ENCODE measurements at places on chromosomes 1 and 21.

DNA sequence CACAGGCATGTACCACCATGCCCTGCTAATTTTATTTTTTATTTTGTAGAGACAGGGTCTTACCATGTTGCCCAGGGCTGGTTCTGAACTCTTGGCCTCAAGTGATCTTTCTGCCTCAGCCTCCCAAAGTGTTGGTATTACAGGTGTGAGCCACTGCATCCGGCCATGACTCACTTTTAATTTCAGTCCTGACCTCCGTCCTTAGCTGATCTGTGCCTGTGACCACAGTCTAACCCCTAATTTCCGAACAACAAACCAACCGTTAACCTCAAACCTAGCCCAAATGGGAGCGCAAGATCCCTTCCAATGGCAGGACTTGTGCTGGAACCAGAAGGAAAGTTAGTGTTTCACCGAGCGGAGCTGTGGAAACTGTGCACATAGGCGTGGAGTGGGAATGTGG lies 29.3 kb upstream of the MAN1C1 start:
- H3K4me1 ChIP-seq, result no peaks in the 10 kb centered on the region
- H3K36me3 ChIP-seq, result no peaks in the 10 kb centered on the region
- no peaks in the 10 kb centered on the region for H3K27me3 ChIP-seq
- H3K4me3 ChIP-seq, result no peak overlapping the region
- DNase-seq, result no peak
- H3K27ac ChIP-seq, result no peak overlapping the region

DNA sequence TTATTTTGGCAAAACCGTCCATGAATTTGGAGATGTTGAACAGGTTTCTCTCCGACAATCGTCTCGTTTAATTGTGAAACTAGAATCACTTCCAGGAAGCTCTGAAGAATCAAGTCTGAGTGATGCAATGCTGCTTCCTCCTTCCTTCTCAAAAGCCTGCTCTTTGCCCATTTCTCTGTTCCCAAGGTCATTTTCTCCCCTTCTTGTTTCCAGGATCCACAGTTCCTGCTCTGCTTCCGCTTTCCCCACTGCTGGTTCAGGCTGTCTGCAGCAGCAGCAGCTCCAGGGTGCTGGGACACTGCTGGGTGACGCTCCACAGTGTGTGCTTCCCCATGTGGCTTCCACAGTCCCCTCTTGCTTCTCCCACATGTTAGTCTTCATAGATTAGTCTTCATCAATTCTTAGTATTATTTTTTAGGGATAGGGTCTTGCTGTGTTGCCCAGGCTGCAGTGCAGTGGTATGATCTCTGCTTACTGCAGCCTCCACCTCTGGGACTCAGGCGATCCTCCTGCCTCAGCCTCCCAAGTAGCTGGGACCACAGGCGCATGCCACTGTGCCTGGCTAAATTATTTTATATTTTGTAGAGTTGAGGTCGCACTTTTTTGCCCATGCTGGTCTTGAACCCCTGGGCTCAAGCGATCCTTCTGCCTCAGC lies 156.2 kb downstream of the DYRK1A start:
- H3K4me1 ChIP-seq, result no peaks in the 10 kb centered on the region
- H3K36me3 ChIP-seq, result no peaks in the 10 kb centered on the region
- H3K27ac ChIP-seq, result no peak overlapping the region
- no peak overlapping the region for H3K4me3 ChIP-seq

DNA sequence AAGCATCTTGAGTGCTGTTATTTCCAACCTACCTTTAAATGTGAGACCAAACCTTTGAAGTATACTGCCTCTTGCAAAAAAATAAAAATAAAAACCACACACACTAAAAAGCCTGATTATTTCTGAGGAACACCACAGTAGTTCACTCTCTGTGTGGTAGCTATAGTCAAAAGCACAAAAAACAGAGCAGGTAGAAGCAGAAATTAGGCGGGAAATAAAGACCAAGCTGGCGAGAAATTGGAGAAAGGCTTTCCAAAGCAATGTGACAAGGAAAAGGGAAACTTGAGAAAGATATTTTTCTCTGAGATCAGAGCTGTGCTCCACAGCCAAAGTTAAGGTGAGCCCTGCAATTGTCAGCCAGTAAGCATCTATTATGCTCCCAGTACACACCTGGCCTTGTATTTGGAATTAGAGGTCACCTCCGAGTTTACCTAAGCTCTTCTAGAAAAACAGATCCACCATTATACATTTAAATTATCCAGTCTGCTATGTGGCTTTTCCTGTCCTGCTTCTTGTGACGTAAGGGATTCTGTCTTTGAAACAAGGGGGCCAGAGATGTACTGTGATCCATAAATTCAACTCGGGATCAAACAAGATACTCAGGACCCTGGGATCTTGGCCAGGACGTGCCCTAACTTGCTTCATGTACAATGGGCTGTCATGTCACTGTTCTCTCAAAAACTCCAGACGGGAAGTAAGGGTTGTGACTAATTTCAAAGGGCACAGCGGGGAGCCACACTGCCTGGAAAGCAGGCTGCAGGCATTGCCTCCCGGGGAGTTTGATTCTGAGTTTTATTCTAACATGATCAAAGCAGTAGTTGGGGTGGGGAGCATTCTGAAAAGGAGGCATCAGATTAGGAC lies 39.8 kb upstream of the RAB4A start:
- DNase-seq, result no peak
- no peak overlapping the region for H3K4me3 ChIP-seq
- H3K27me3 ChIP-seq, result no peaks in the 10 kb centered on the region
- H3K4me1 ChIP-seq, result peaks cover 29% of the 10 kb centered on the region
- H3K36me3 ChIP-seq, result no peaks in the 10 kb centered on the region
- H3K27ac ChIP-seq, result peak overlapping the region; percentile 79

GRCh38 chr1:197210426-197210825 lies 57.6 kb upstream of the CRB1 start:
- H3K27me3 ChIP-seq, result no peaks in the 10 kb centered on the region
- H3K36me3 ChIP-seq, result no peaks in the 10 kb centered on the region
- H3K4me3 ChIP-seq, result no peak overlapping the region
- no peaks in the 10 kb centered on the region for H3K4me1 ChIP-seq
- DNase-seq, result no peak

- no peaks in the 10 kb centered on the region for H3K4me1 ChIP-seq
- H3K27me3 ChIP-seq, result no peaks in the 10 kb centered on the region
- no peak for DNase-seq
- no peak overlapping the region for H3K4me3 ChIP-seq
Observed at GRCh38 chr21:36788120-36788638, 89.3 kb downstream of the SIM2 start.

- DNase-seq, result no peak
- peaks cover 8% of the 10 kb centered on the region for H3K4me1 ChIP-seq
- no peaks in the 10 kb centered on the region for H3K27me3 ChIP-seq
- no peak overlapping the region for H3K27ac ChIP-seq
- H3K36me3 ChIP-seq, result no peaks in the 10 kb centered on the region
Observed at GRCh38 chr1:186875896-186876835, 47.4 kb downstream of the PLA2G4A start.

- H3K4me3 ChIP-seq, result no peak overlapping the region
- H3K27ac ChIP-seq, result no peak overlapping the region
- H3K4me1 ChIP-seq, result no peaks in the 10 kb centered on the region
- no peaks in the 10 kb centered on the region for H3K27me3 ChIP-seq
- DNase-seq, result no peak
Observed at GRCh38 chr1:186060226-186060625, 314.8 kb downstream of the TPR start.

GRCh38 chr1:159800177-159800930 lies 1.8 kb upstream of the FCRL6 start:
- no peak for DNase-seq
- peaks cover 12% of the 10 kb centered on the region for H3K4me1 ChIP-seq
- no peak overlapping the region for H3K4me3 ChIP-seq

DNA sequence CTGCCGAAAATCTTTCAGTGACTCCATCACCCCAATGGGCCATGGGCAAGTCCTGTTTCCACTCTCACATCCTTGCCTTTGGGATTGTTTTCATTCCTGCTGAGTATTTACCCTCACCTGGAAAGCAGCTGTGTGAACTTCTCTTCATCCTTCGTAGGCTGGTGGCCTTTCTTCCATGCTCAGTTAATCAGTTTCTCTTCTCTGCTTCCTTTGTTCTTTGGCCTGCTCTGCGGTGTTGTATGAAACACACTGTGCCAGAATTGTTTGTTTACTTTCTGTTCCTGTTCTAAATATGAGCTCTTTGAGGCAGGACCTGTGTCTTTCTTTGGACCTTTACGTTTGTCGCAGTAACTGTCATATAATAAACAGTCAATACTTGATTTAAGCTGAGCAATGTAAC lies 48.6 kb downstream of the ITSN1 start:
- no peak for DNase-seq
- peaks cover 14% of the 10 kb centered on the region for H3K4me1 ChIP-seq
- no peak overlapping the region for H3K27ac ChIP-seq
- no peaks in the 10 kb centered on the region for H3K36me3 ChIP-seq

GRCh38 chr1:205014783-205015182 lies 28.2 kb upstream of the CNTN2 start:
- no peaks in the 10 kb centered on the region for H3K4me1 ChIP-seq
- DNase-seq, result no peak
- no peaks in the 10 kb centered on the region for H3K36me3 ChIP-seq
- no peak overlapping the region for H3K4me3 ChIP-seq
- no peaks in the 10 kb centered on the region for H3K27me3 ChIP-seq

DNA sequence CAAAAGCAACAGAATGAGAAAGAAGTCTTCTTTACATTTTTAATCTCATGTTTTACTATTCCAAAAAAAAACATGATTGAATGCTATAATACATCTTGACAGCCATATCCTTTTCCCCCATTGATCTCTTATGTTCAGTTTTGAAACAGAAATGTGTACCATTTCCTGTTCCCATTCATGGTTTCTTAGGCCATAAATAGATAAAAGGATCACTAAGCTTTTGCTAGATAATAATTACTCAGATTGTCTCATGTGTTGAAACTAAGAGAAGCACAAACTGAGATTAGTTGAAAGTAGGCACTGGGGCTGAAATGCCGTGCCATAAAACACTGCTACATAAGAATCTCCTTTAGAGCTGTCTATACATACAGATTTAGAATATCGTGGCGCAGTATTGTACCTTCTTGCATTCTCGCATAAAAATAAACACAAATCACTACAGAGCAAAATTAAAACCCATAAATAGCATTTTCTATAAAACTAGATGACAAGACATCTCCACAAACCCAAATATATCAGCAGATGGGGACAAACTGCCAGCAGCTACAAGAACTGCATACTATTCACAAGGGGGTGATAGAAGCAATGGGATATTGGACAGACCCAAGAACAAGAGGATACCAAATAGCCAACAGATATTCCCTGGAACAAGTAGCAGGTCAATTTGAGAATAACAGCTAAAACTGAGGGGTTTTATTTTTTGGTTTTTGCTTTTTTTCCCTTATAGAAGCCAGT lies 405.3 kb upstream of the PRMT6 start:
- no peaks in the 10 kb centered on the region for H3K4me1 ChIP-seq
- no peaks in the 10 kb centered on the region for H3K36me3 ChIP-seq
- no peak overlapping the region for H3K4me3 ChIP-seq
- no peaks in the 10 kb centered on the region for H3K27me3 ChIP-seq
- no peak overlapping the region for H3K27ac ChIP-seq
